ENCODE measurements at places on chromosomes 12 and 14.

- no peak for DNase-seq
Measured at GRCh38 chr12:89834676-89835075, 126.0 kb upstream of the ATP2B1 start.

DNA sequence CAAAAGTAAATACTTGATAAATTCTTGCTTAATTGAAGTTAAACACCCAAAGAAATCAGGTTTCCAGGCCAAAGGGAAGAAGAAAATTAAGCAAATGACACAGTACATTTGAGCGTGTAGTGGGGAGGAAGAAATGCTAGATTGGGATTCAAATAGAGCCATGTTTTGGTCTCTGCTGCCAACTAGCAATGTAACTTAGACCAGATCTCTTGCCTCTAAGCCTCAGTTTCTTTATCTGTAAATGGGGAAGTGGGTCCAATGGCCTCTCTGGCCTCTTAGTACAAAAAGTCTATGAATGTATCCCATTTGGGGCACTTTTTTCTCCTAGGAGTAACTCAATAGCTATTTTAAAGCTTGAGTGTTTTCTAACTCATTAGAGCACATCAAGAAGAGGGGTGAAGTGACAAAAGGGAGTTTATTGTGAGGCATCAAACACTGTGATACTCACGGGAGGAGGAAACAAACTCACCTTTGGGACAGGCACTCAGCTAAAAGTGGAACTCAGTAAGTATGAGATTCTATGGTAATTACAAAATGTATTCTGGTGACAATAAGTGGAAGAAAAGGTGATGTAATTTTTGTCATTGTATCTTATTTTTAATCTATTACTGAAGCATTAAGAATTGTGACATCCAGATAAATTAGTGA is 55.8 kb downstream of the DAD1 start:
- no peak for DNase-seq

GRCh38 chr12:11716794-11717518 is 67.5 kb downstream of the ETV6 start:
- no peak for DNase-seq

DNA sequence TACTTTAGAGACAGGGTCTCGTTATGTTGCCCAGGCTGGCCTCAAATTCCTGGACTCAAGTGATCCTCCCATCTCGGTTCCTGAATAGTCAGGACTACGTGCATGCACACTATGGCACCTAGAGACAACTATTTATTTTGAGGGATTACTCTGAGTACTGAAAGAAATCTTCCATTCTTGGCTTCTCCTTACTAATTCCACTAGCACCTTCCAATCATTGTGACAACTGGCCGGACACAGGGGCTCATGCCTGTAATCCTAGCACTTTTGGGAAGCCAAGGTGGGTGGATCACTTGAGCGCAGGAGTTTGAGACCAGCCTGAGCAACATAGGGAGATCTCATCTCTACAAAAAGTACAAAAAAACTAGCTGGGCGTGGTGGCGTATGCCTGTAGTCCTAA is 42.1 kb upstream of the MTERF2 start:
- DNase-seq, result no peak

GRCh38 chr12:62793256-62794217 is 141.4 kb downstream of the PPM1H start:
- DNase-seq, result peak; percentile 50

DNA sequence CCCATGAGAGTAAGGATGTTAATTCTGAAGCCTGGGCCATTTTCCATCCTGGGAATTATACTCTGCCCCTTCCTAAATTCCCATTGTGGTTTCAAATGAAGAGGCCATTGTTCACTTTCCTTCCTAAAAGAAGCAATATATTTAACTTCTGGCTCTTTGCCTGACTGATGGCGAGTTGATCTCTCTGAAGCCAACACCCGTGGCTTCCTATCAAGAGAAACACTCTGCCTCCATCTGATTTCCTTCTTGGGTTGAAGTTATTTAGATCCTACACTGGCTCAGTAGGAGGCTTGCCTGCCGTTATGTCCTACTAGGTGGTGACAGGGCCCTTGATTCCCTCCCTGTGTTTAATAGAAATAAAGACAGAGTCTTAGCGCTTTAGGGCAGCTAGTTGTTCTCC is 97.4 kb downstream of the PRKCH start:
- DNase-seq, result no peak

DNA sequence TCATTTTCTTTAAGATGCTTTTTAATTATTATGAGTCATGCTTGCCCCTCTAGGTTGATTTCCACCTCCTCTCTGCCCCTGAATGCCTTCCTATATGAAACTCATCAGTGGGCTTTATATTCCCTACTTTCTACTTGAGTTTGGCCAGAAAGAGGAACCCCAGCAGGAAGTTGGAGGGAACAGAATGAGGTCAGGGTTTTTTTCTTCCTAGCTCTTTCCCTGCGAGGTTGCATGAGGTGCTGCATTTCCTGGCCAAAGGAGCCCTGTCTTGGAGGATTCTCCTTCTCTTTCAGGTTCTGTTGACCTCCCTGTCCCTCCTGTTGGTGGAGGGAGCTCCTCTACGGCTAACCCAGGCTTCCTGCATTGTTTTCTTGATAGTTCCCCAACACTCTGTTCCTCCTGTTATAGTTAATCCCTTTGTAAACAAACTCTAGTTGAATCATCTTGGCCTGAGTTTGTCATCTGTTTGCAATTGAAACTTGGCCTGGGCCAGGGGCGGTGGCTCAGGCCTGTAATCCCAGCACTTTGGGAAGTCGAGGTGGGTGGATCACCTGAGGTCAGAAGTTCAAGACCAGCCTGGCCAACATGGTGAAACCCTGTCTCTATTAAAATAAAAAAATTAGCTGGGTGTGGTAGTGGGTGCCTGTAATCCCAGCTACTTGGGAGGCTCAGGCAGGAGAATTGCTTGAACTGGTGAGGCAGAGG is 15.3 kb upstream of the SPIC start:
- DNase-seq, result no peak

GRCh38 chr12:24073170-24073810 is 123.8 kb upstream of the SOX5 start:
- no peak for DNase-seq

DNA sequence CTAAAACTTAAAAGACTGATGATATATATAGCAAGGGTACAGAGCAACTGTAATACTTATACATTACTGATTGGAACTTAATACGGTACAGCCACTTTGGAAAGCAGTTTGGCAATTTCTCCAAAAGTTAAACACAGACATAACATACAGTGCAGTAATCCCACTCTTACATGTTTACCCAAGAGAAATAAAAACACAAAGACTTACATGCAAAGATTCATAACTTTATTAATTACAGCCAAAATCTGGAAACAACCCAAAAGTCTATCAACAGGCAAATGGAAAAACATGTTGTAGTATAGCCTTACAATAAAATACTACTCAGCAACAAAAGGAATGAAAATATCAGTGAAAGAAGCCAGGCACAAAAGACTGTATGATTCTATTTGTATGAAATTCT is 84.6 kb downstream of the GARIN6 start:
- no peak for DNase-seq

- DNase-seq, result no peak
Measured at GRCh38 chr12:67681105-67681778, 32.7 kb downstream of the DYRK2 start.

DNA sequence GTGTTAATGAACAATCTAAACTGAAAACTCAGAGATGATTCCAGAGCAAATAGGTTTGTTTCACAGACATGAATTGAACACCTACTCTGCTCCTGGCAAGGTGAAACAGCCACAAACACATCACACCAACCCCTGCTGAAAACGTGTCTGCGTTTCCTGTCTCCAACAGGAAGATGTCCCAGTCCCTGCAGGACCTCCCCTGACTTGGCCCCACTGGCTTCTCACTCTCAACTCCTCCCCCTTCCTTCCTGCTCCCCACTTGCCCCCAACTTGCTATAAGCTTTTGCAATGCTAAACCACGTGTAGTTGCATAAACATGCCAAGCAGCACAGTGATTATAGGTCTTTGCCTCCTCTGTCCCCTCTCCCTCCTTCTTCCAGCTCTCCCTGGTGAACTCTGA is 567.6 kb downstream of the BCL11B start:
- no peak for DNase-seq

GRCh38 chr12:461425-461824 is 1.7 kb downstream of the B4GALNT3 start:
- no peak for DNase-seq

GRCh38 chr12:21558100-21558679 is 32.1 kb downstream of the SPX start:
- no peak for DNase-seq

DNA sequence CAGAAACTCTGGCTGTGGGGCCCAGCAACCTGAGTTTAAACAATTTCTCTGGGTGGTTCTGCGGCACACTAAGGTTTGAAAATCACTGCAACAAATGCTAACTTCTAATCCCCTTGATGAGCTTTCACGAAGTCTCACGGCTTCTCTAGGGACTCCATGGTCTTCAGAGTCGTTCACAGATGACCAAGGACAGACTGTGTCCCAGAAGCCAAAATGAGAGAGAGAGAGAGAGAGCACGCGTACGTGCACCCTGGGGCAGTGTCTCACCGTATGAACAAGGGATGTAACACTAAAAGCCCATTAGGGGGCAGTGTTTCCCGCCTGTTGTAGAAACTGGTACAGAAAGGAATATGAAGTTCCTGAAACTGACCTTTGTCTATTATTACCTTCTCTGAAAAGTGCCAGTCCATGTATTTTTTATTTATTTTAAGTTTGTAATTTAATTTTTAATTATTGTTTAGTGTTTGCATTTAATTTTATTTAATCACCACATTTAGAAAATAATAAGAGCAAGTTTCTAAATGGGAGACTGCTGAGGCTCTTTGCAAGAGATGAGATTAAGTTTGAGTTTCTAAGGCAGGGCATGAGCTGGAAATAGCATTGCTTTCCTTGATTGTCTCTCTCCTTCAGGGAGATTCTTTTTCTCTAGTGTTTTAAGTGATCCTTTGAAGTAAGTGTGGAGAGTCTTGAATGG is 3.4 kb downstream of the APOLD1 start:
- peak; percentile 38 for DNase-seq

- no peak for DNase-seq
Measured at GRCh38 chr12:31370531-31371255, 44.7 kb upstream of the SINHCAF start.

Measured in stimulated activated CD8-positive, alpha-beta memory T cell treated with anti-CD3 and anti-CD28 coated beads, Interleukin-2, amount 100 ng/mL, for 1 hour (primary cell).